ENCODE measurements at places on chromosomes 6 and 20.

DNA sequence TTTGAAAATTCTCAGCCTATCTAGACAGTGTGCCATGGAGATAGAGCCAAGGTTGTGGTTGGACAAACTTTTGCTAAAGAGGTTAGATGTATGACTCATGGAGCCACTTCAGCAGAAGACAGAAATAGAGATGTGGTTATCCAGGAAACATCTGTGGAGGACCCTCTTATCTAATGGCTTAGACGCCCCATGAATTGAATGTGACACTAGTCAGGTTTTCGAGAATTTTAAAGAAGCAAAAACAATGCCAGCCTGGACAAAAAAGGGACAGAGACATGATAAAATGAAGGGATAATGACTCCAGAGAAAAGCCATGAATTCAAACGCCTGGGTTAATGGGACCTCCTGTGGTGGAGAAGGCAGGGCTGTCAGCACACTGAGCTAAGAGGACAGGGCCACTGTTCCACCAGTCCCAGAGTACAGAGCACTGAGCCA is 280.5 kb downstream of the CLVS2 start:
- DNase-seq = no peak

DNA sequence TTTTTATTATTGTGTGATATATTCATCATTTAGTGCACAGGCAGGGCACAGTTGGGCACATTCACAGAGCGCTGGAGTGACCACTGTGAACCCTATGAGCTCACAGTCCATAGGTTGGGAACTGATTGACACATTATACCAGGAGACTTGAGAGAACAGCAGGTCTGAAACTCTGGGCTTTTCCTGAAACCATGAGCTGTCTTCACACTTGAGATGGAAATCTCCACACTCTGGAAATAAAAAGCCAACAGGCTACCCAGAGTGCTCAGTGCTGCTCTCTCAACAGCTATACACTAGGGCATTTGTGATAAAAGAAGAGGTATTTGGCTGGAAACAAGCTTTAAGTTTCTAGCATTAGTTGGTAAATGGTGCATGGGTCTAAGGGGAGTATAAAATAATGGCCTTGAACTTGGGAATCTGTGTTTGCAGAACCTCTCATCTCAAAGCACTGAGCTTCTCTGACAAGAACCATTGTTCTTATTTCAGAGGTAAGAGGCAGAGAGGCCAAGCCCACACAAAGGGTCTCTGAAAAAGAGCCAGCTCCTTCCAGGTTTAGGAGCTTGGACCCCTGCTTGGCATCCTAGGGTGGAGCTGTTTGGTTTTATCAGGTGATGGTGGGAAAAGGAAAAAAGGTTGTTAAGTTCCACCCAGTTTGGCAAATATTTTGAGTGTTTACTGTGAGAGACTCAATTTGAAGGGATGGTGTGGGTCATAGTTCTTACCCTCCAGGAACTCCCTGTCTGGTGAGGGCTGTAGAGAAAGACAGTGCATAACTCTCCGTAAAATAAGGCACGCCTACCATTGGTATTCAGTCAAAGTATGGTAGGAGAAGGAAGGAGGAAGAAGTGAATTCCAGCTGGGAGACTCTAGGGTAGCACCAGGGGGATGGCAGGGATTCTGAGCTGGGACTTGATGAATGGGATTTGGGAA is 14.5 kb downstream of the CHMP4B start:
- no peak for DNase-seq

DNA sequence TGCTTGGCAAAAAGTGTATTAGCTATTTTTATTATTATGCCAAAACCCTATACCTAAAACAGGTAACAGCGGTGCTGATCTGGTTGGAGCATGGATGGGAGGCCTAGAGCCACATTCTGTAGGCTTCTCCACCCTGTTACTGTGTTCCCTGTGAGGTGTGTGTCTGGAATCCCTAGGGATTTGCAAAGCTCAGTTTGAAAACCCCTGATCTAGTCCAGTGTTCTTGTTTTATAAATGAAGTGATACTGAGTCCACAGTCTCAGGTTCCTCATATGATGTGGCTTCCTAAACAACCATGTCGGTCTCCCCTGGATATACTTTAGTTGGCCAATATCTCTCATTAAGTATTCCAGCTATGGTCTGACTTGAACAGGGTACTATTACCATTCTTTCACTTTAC is 16.3 kb downstream of the ACSS2 start:
- DNase-seq = no peak

DNA sequence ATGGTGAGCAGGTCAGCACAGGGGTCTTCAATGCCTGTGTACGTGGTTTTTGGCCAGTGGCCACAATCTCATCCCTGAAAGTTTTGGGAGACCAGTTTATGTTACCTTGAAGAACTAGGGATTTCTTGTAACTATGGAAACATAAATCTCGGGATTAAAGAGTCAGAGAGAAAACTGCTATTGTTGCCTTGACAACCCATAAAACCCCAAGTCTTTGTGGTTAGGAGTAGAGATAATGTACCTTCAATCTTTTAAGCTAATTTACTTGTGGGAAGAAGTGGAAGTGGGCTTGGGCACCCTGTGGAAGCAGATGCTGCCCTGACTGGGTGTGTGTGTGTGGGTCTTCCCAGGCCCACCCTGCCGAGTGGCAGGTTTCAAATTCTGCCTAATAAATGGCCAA is 46.1 kb upstream of the ZNF831 start:
- no peak for DNase-seq

DNA sequence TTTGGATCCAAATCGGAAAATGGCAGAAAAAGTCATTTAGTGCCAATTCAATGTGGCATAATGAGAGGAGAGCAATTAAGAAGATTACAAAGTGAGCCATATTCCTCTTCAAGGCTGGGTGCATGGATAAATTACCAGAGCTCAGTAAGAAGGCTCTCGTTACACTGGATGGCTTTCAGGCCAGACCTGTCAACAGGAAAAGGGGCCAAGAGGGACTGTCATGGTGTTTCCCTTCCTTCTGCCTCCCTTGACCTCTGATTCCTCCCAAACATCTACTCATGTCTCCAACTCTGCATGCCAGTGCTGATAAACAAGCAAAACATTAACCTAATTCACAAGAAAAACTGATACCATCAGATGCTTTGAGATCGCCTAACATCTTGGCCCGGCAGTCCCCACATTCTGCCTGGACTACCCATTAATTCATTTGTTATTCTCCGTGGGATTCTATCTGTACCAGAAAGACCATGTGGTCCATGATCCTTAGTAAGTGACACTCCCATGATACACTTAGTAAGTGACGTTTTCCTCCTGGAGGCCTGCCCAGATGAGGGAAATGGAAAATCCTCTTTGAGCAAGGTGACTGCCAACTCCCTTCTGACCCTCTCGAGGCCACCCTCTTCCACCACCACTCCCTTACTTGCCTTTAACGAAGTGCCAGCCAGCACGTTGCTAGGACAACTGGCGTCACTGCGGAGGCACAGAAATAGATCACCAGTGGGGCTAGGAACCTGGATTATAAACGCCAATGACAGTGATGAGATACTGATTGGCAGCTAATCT is 239.2 kb downstream of the GMPR start:
- DNase-seq = no peak

DNA sequence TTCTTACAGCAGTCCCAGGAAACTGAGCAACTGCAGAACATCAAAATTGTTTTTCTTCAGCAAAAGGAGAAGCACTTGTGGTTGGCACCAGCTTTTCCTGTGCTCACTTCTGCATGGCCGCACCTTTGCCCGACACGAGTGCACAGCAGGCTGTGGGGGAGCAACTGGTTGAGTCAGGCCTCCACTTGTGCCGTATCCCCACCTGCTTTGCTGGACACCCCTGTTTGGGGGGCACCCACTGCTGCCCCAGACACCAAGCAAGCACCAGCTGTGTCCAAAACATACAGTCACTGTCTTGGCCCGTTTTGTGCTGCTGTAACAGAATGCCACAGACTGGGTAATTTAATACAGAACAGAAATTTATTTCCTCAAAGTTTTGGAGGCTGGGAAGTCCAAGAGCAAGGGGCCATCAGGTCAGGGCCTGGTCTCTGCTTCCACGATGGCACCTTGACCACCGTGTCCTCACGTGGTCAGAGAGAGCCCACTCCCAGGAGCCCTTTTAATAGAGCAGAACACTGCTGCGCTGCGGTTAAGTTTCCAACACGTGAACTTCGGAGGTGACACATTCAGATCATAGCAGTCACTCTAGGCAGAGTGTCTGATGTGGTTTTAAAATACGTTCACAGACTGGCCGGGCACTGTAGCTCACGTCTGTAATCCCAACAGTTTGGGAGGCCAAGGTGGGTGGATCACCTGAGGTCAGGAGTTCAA is 8.7 kb upstream of the GMEB2 start:
- no peak for DNase-seq

DNA sequence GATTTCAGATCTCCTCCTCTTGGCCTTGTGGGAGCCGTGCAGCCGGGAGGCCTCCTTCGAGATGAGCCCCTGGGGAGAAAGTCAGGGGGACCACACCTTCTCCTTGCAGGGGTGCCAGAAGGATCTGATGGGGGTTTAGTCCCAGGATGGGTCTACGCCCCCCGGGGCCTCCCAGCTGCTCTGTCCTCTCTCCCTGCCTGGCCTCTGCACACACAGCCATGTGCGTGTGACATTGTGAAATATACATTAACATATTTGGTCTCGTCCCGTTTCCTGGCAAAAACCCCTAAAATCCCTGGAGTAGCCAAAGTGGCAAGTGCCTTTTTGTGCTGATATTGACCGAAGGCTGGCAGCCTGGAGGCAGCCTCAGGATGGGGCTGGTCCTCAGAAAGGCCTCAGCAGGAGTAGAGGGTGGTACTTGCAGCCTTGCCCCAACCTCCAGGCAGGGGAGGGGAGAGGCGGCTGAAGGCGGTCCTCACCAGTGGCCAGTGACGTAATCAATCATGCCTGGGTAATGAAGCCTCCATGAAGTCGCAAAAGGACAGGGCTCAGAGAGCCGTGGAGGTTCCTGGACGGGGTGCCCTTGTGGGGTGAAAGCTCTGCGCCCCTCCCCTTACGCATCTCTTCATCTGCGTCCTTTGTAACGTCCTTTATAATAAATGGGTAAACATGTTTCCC is 5.1 kb upstream of the HELZ2 start:
- no peak for DNase-seq
